ENCODE measurements at places on chromosomes 16 and 17.

DNA sequence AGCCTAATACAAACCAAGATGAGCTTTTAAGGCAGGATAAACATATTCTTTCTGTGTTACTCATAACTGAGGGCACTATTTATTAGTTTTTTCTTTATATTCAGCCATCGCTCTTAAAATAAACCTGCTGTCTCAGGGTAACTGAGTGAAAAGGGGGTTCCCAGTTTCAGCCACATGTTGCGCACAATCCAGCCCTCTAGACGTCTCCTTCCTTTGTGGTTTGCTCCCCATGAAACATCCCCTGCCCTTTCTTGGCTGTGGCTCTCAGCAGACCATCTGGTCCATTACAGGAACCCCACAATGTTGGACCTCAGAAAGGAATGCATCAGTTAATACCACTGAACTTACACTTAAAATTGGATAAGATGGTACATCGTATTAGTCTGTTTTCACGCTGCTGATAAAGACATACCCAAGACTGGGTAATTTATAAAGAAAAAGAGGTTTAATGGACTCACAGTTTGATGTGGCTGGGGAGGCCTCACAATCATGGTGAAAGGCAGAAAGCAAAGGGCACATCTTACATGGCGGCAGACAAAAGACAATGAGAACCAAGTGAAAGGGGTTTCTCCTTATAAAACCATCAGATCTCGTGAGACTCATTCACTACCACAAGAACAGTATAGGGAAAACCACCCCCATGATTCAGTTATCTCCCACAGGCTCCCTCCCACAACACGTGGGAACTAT lies 12.6 kb upstream of the IL21R start:
- DNase-seq, result no peak

GRCh38 chr17:50123649-50124349 lies 6.2 kb downstream of the SAMD14 start:
- DNase-seq, result no peak

DNA sequence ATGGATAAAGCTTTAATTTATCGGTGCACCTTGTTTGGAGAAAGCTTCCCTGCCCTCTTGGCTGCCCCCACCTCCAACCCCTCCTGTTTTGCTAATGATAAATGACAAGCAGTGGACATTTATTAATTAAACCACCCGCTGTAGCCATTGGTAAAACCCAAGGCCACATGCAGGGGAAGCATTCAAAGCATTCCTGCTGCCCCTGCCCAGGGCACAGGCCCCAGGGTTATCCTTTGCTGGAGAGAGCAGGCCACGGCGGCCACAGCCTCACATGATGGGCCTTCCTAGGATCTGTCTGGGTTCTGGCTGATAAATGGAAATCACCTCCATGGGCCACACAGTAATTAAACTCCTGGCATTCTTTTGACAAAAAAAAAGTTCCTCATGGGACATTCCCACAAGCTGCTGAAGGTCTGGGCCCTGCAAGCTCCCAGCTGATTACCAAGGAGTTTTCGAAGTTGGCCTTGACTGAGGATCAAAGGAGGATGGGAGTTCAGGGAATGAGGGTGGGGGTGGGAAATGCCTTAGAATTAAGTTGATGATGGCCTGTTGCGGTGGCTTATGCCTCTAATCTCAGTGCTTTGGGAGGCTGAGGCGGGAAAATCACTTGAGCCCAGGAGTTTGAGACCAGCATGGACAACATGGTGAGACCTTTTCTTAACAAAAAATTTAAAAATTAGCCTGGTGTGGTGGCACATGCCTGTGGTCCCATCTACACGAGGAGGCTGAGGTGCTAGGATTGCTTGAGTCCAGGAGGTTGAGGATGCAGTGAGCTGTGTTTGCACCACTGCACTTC lies 35.5 kb downstream of the SOST start:
- no peak for DNase-seq

- DNase-seq, result no peak
Observed at GRCh38 chr16:20870122-20870820, 29.9 kb downstream of the DCUN1D3 start.

DNA sequence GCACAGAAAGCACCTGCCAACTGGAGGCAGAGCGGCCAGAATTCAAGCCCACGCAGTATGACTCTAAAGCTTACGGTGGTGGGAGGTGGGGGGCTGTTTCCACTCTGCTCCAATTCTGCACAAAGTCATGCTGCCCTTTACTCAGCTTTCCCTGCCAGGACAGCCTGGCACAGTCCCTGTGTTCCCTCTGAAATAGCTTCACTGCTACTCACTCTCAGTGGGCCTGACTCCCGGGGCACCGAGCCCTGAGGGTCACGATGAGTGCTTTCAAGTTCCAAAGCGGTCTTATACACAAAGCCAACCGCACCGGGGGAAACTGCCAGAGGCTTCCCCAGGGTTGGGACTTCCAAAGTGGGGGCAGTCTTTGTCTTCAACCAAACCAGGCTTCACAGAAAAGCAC lies 306.1 kb upstream of the XYLT1 start:
- DNase-seq, result no peak

DNA sequence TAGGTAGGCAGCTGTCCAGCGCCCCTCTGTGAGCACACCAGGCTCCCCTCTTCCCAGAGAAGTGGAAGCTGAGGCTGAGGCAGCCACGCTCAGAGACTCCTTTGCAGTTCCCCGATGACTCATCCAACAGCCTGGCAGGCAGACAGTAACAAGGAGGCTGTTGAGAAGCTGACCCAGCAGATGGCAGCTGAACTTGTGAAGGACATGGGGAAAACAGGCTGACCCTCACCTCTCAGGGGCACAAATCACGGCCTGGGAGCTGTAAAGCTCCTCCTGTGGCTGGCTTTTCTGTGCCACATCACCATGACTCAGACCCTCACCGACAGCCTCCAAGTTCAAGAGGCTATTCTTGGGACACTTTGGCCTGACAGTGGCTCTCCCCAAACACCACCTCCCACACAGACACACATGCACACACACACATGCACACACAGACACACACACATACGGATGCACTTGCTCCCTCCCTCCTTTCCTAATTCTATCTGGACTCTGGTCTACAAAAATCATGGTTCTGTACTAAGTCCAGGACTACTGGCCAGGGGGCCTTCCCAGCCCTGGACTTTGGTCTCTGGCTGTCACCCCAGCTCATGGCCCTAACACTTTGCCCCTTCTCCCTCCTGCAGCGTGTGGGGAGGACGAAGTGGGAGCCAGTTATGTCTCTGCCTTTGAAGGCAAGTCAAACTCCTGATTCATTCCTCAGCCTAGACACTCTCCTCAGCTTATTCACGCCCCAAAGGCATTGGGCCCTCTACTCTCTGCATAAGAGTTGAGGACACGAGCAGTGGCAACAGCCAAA lies 23.2 kb downstream of the MAP3K14 start:
- no peak for DNase-seq

DNA sequence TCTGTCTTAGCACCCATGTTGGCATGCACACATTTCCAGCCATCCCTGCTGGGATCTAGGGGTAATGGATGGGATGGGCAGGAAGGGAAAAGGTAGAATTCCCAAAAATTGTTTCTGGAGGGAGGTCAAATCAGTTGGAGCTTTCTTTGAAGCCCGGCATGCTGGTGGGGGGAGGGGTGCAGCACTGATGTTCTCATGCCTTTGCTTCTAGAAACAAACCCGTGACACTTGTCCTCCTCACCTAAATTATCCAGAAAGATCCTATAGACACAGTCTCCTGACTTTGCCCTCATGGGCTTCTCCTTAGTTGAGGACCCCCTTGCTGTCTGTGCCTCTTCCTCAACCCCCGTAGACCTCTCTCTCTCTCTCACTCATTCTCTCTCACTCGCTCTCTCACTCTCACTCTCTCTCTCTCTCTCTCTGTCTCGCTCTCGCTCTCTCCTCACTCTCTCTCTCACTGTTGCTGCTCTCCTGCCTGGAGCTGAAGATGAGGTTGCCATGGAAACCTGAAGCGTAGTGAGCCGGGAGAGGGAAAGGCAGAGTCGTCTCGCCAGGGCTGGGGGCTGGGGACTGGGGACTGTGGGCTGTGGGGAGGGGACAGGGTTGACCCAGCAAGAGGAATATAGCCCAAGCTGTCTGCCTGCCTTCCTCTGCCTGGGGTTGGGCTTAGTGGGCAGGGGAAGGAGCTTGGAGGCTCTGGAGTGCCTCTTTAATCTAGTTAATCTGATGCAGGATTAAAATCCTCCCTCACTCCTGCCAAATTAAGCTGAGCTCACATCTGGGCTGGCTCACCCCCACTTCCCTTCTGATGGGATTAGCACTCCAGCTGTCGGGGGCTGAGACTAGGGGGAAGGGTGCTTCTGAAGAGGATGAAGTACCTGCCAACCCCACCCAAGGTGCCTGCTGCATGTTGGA lies 16.1 kb downstream of the LASP1 start:
- peak; percentile 80 for DNase-seq

DNA sequence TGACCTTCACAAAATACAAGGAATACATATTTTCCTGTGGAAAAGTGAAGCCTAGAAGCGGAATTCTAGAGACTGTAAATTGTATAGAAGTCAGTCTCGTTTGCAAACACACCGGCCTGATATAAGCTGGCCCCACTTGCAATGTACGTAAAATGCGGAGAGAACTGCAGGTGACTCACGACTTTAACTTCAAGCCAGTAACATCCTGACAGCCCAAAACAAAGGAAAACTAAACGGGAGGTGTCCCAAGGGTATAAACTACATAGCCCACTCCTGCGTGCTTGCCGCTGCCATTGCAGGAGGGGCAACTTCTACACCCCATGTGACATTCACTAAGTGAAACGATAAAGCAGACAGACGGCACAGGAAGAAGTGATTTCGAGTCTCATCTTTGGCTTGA lies 101.6 kb downstream of the CYTH1 start:
- no peak for DNase-seq

DNA sequence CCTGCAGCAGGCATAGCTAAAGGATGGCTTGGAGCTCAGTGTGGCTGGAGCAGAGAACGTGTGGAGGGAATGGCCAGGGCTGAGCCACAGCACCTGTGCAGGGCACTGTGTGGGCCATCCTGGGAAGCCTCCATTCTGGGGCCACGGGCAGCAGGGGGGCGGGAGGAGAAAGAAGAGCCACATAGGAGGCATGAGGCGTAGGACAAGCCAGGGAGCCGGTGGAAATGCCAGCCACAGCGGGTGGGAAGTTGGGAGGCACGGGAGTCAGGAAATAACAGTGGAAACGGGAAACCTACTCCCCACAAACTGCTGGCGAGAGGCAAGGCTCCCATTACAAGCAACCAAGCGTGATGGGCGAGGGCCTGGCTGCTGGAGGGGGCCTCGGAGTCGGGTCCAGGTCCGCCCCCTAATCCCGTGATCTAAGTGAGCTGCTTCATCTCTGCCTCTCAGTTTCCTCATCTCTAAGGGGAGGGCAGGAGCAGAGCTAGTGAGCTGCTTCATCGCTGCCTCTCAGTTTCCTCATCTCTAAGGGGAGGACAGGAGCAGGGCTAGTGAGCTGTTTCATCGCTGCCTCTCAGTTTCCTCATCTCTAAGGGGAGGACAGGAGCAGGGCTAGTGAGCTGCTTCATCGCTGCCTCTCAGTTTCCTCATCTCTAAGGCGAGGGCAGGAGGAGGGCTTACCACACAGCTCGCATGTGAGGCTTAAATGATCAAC lies 104.9 kb downstream of the ADCY9 start:
- no peak for DNase-seq

- DNase-seq, result peak; percentile 58
Observed at GRCh38 chr16:84277244-84277823, 17.3 kb upstream of the WFDC1 start.

GRCh38 chr16:1036726-1037393 lies 35.7 kb upstream of the SSTR5 start:
- DNase-seq, result no peak

- DNase-seq, result peak; percentile 81
Observed at GRCh38 chr16:90078579-90078895, 1.4 kb upstream of the PRDM7 start.

DNA sequence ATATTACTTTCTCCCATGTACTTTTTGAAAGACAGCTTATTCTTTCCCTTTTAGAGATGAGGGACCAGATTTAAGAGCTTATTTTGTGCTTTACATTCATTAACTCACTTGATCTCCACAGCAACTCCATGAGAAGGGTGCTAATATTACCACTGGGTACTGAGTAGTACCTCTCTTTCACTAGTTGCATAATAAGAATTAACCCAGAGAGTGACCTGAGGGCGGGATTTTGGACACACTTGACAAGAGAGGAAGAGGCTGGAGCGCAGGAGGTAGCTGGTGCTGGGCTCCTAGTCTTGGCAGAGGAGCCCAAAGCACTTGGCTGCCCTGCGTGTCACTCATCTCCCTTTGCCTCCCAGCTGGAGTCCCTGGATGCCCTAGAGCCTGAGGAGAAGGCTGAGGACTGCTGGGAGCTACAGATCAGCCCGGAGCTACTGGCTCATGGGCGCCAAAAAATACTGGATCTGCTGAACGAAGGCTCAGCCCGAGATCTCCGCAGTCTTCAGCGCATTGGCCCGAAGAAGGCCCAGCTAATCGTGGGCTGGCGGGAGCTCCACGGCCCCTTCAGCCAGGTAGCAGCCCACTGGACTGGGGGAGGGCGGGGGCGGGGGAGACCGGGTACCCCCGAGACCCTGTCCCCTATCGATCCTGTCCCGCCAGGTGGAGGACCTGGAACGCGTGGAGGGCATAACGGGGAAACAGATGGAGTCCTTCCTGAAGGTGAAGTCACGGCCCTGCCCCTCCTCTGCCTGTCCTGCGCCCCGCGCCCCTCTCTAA lies 1.7 kb upstream of the MAZ start:
- DNase-seq, result no peak

GRCh38 chr16:23595951-23596720 lies at the start of gene NDUFAB1:
Gene NDUFAB1, minus strand, starts transcription at chr16:23596316. Its CDS starts 26 bp downstream, at chr16:23596290.
- DNase-seq, result peak; percentile 83

DNA sequence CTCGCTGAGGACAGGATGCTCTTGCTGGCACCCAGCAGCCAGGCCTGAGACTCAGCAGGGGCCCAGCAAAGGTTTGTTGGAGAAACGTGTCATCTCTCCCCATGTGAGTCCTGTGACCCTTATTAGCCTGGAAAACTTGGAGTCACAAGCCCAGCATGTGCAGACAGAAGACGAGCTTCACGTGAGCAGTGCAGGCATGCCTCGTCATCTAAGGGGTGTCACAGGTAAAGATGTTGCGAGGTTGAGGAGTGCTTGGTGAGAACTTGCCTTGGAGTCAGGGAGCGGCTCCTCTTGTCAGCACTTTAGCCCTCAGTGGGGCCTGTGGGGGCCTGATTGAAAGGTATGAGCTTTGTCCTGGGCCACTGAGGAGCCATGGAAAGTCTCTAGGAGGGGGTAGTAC lies 2.1 kb upstream of the CTRL start:
- DNase-seq, result no peak

DNA sequence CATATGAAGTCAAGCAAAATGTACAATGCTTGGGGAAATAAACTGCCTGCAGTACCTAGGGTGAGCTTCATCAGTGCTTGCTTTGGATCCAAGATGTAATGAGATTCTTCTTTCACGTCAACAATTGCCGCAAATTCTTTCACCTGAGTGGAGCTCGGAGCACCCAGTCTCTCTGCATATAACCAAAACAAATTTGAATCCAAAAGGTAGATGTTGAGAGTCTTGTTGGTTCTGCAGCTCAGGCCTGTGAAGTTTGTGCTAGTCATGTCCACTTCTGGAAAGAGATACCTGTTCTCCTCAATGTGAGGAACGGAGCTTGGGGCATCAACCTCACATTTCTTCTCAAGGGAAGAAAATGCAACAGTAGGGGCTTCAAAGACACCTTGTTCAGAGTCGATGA lies 23.0 kb downstream of the SNN start:
- DNase-seq, result no peak

Data from SK-N-DZ (cell line).